ENCODE measurements at places on chromosomes 1 and 21.

DNA sequence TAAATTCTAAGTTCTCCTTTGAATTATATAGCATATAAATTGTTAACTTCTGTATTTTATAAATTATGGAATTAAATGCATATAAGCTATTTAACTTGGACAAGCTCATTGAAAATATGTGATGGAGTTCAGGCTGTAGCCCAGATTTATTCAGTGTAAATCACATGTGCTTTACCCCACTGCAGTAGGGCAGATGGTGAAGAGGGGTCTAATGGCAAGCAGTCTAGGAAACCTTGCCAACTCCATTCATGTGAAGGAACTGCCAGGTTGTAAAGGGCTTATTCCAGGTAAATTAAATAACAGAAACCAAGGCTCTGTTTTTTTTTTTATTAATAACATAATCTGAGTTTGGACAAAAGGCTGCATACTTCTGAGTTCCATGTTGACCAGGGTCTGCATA, 243.2 kb downstream of the NCAM2 start:
- no peak for DNase-seq

DNA sequence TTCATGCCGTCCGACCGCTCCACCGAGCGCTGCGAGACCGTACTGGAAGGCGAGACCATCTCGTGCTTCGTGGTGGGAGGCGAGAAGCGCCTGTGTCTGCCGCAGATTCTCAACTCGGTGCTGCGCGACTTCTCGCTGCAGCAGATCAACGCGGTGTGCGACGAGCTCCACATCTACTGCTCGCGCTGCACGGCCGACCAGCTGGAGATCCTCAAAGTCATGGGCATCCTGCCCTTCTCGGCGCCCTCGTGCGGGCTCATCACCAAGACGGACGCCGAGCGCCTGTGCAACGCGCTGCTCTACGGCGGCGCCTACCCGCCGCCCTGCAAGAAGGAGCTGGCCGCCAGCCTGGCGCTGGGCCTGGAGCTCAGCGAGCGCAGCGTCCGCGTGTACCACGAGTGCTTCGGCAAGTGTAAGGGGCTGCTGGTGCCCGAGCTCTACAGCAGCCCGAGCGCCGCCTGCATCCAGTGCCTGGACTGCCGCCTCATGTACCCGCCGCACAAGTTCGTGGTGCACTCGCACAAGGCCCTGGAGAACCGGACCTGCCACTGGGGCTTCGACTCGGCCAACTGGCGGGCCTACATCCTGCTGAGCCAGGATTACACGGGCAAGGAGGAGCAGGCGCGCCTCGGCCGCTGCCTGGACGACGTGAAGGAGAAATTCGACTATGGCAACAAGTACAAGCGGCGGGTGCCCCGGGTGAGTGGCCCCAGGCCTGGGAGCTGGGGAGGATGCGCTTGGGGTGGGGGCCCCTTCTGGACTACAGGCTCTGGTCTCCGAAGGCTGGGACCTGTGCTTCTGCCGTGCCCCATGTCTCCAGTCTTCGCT, 1.1 kb downstream of the SKI start:
- no peak for DNase-seq

DNA sequence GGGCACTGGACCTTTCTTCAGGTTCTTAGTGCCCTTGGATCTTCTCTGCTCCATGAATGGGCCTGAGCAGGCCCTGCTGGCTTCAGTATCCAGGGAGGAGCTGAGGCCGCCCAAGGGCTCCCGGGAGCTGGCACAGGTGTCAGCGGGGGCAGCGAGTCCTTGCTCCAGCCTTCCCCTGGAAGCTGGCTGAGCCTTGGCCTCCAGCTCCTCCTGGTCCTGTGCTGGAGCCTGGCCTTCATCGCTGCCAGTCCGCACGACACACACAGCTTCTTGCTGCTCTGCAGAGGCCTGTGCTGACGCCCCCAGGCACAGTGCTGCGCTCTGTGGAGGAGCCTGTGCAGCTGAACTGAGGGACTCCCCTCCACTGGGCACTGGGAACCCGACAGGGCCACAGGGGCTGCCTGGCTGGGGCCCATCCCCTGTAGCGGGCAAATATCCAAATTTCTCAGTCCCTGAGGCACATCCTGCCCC, 1.7 kb downstream of the SPOCD1 start:
- no peak for DNase-seq

DNA sequence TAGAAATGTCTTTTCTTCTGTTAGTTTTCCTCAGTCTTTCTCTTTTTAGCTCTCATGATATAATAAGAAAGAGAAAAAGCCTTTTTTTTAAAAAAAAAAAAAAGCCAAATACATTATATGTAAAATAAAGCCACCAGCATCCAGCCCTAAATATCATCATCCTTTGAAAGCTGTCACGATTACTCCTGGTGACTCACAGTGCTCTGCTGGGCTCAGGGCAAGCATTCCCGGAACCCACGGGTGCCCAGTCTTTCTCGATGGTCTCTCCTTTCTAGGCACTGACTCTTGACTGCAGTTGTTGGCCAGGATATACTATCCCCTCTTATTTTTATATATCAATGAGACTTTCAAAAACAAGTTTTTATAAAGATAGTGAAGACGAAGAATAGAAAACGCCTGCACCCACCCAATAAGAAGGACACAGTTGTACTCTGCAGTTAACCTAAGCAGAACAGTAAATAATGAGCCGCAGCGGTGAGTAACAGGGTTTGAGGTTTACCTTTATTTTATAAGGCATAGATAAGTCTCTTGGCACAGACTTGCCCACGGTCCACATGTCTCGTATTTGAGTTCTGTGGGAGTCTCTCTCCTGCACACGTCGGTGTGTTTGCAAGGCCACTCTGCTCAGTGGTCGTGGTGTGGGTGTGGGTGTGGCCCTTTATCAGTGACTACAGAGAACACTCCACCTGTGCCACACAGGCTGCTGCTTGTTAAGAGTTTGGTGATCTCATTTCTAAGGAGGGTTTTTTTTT, 15.7 kb upstream of the MX2 start:
- DNase-seq = no peak

DNA sequence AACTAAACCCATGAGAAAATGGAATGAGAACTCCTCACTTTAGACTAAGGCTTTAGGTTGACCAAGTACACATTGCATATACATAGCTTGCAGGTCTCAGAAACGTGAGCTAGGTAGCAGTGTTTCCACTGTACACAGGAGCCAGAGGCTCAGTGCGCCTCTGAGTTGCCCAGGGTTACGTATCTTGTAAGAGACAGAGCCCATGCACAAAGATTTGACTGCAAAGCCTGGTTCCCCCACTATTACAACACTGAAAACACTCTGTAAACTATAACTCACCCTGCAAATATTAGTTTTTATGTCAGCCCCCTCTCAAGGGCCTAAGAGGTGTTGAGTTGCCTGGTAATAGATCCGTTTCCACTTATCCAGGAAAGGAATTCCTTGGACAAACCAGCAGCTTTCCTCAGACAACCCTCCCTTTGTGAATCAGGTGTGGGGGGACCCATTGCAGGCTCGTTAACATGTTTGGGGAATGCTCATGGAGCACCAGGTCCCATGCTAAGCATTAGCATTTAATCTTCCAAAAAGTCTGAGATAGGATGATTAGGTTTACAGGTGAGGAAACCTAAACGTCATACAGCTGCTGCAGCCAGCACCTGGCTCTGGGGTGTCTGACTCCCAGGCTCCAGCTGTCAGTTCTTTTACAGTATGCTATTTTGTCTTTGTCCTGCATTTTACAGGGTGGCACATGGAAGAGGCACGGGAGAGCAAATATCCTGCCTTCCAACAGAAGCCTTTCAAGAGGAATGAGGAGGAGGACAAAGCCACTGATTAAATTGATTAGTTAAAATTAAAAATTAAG, 25.7 kb downstream of the TENT5C start:
- DNase-seq = no peak

DNA sequence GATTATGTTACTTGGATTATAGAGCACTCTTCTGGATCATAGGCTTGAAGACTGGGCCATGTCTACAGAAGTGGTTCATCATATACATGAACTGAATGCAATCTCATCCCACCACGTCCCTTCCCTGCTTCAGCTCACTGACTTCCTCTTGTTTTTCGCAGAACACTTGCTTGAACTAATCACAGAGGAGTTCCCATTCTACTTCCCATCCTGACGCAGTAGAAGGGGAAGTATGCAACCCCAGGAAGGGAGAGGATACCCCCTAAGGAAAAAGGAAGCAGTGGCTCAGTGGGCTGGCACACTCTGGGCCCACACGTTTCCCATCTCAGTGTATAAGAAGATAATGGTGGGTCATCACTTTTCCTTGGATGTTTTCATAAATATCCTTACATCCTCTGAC, 36.2 kb downstream of the CASQ2 start:
- no peak for DNase-seq

GRCh38 chr1:21192871-21193270, 16.2 kb upstream of the EIF4G3 start:
- DNase-seq = no peak

DNA sequence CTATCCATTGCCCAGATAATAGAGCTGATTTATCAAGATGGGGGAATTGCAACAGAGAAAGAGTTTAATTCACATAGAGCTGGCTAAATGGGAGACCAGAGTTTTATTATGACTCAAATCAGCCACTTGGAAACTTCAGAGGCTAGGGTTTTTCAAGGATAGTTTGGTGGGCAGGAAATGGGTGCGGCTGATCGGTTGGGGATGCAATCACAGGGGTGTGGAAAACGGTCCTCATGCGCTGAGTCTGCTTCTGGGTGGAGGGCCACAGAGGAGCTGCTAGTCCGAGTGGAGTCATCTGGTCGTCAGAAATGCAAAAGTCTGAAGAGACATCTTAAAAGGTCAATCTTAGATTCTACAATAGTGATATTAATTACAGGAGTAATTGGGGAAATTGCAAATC, 32.0 kb upstream of the FAM89A start:
- no peak for DNase-seq

GRCh38 chr1:165897326-165898303, 70.2 kb downstream of the UCK2 start:
- DNase-seq = no peak

DNA sequence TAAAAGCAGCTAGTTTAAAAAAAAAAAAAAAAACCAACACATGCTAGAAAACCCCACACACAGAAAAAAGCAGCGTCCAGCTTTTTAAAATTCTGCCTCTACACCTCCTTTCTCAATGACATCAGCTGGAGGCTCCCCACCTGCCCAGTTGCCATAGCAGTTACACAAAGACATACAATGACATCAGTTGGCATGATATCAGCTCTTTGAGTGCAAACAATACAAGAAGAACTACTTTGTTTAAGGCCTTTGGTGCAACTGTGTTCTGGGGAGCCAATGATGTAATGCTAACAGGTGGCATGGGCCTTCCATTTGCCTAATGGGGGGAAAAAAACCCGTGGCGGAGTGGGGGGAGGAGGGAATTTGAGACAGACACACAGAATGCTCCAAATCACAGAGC, 32.9 kb downstream of the DUSP10 start:
- no peak for DNase-seq

- peak; percentile 61 for DNase-seq
Observed at GRCh38 chr1:229661022-229661877, 35.2 kb downstream of the URB2 start.

Data from stimulated activated CD4-positive, alpha-beta T cell treated with anti-CD3 and anti-CD28 coated beads, Interleukin-1b, Interleukin-23, amount 100 ng/mL, for 1 hour (primary cell).